ENCODE measurements at places on chromosomes 6 and 20. TPM values are rescaled to one million over a fixed set of nuclear protein-coding genes. Genes with fewer than 3 reads are reported as not detected.
A peak's percentile ranks its signal among the peaks of the same experiment; 100 is the strongest.

DNA sequence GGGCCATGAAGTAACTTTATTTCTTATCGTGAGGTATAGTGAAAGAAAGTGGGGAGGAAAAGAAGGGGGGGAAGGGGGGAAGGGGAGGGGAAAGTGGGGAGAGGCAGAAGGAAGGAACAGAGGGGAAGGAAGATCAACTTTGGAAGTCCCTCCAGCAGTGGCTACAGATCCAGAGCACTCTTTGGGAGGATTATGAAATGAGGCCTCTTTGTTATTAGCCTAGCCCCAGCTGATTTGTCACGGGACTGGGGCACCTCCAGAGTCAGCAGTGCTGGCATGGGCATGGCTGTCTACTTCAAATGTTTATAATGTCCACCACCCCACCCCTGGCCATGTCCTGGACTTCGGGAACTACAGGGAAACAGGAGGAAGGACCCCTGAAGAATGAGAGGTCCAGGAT, 7.6 kb downstream of the MOCS1 start:
- DNase-seq = peak; percentile 12

DNA sequence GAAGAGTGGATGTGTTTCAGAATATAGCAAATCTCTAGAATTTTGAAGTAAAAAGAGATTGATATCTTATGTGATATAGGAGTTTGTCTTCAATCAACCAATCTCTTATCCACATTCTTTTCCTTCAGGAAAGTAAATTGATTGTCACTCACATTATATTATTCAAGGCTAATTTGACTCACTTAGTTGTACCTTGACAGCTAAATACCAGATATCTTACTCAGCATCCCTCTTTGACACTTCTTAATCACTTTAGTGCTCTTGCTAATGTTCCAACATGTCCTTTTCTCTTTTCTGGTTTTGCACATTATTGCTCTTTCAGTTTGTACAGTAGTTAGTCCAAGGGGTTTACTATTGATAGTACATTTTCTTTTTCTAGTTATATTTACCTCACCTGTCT, 286.9 kb upstream of the PTCHD4 start:
- no peak for DNase-seq

- no peak for DNase-seq
Observed at GRCh38 chr6:36913082-36913481, 27.3 kb downstream of the C6orf89 start.

DNA sequence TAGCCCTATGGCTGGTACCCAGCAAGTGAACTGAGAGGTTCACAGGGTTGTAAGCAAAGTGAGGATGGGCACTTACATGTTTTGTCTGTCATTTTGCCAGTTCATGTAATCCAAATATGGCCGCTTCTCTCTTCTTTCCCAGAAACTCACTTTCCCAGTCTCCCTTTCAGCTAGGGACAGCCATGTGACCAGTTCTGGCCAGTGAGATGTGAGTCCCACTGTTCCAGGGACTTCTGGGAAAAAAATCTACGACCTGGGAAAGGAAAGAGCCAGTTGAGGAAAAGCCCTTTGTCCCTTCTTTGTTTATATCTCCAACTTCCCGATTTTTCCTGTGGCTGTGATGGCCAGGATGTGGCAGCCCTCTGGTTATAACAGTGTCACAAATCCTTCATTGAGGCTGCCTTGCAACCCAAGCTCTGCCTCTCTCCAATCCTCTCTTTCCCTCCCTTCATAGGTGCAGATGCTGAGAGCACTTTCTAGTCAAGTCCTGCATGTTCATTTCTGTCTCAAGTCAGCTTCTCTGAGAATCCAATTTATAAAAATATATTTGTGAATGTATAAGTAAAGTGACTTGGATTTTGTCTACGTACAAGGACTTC, 148.6 kb upstream of the ZFP64 start:
- DNase-seq = no peak

DNA sequence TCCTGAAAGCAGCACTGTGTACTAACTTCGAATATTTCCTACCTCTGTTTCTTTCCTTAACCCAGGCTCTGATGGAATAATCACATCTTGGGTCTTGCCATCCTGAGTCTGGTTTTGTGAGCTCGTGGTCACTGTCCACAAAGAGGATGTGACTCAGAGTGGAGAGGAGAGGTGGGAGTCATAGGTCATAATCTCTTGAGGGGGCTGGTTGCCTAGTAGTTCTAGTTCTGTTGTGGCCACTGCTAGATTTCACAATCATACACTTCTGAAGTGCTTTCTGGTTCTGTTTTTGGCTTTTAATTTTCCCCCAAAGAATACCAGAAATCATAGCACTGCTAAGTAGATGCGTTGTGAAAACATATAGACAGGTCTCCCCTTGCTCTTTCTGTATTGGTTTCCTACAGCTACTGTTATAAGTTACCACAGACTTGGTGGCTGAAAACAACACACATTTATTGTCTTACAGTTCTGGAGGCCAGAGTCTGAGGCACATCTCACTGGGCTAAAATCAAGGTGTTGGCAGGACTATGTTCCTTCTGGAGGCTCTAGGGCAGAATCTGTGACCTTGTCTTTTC, 102.8 kb downstream of the NRSN1 start:
- DNase-seq = no peak

DNA sequence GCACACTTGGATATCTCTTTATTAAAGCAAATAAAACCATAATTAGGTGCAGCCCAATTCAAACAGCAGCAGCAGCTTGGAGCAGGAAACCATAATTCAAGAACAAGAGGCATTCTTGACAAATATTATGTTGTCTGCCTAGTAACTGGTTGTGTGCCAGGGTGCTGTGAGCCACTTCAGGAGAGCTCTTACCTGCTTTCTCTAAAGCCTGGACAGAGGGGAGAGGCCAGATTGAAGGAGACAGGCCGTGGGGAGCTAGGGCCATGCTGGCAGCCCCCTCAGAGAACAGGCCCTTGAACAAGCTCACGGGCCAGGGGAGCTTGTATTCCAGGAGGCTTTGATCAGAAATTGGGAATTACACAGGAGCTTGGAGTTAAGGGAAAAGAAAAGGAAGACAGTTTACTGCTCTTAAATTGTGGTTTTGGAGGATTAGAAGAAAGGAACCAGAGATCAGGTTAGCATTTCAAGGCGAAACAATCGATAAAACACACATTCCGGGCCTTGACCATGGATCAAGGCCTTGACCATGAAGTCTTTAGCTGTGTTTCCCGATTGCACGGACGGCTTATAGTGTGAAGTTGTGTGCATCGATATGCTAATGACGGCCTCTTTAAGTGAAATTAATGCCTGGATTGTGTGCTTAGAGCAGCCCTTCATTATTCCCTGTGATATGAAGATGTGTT, 69.8 kb upstream of the NKX2-2 start:
- DNase-seq = no peak

DNA sequence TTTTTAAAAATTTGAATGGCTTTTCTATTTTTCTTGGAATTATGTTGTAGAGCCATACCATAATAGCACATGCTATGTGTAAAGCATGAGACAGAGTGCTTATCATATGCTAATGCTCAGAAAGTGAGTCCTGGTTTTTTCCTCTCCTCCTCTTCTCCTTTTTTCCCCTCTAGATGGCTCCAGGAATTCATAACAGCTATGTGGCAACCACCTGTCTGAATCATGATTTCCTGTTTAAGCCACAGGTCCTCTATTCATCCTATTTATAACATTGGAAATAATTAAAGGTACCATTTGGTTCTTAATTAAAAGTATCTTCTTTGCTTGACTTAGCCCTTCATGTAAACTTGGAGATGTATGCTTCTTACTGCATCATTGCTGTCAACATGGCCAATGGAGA, 260.0 kb upstream of the MAP3K7 start:
- DNase-seq = no peak

GRCh38 chr6:31035862-31036497, 25.7 kb downstream of the MUC22 start:
- no peak for DNase-seq

WFDC5 gene
- not detected for total RNA-seq

NT5E gene
- 32.2 TPM for total RNA-seq

BMP2 gene
- total RNA-seq = 14.7 TPM

Data from spleen (tissue), 13 donors.